ENCODE measurements at places on chromosomes 6 and 20.

GRCh38 chr6:46808806-46809205, 15.6 kb downstream of the MEP1A start:
- no peak for DNase-seq

GRCh38 chr20:61056627-61057442, 195.2 kb upstream of the CDH4 start:
- DNase-seq: peak; percentile 14

GRCh38 chr6:70396163-70396562, 17.1 kb upstream of the FAM135A start:
- no peak for DNase-seq

DNA sequence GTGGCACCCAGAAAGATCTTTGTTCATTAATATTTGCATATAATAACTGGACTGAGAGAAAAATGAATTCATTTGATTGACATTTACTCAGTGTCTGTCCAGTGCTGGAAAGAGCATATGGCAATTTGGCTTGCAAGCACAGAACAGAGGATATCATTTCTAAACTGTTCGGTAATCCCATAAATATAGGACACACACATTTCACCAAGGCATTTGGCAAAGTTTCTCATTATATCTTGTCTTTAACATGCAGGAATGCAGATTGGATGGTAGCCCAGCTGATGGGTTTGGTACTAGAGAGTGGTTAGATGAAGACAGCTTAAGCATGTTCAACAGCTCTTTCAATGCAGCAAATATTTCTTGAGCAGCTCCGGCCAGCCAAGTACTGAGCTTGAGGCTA, 259.2 kb downstream of the PRKN start:
- no peak for DNase-seq

- no peak for DNase-seq
Observed at GRCh38 chr6:99519446-99519845, 4.2 kb upstream of the USP45 start.

DNA sequence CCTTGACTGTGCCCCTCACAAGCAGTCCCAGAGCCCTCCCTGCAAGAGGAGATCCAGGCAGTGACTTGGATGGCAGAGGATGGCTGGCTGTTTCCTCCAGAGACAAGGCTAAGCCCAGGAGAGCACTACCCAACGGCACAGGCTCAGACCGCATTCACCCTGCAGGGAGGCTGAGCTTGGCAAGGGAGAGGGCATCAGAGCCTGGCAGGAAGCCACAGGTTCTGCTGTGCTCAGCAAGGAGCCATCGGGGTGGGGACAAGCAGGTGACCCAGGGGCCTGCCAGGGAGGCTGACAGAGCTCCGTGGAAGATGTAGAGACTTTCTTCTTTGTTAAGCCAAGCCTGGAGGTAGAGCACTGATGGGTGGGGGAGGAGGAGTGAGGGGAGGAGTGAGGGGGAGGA, 159.2 kb upstream of the CST7 start:
- no peak for DNase-seq

DNA sequence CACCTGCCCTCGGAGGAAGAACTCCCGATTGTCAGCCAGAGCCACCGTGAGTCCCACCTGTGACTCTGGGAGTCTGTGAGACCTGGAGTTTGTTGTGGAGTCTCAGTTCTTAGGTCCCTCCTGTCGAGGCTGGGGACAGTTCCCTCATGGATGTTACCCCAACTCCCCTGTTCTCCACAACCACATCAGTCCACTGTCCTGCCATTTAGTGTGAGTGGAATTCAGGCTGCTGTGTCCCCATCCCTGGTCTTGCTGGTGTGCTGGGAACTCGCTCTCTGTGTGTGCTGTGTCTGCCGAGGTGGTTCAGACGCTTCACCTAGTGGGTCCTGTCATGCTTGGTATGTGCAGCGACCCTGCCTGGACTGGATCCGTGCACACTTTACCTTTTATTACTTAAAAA, 163.2 kb downstream of the DTNBP1 start:
- no peak for DNase-seq

DNA sequence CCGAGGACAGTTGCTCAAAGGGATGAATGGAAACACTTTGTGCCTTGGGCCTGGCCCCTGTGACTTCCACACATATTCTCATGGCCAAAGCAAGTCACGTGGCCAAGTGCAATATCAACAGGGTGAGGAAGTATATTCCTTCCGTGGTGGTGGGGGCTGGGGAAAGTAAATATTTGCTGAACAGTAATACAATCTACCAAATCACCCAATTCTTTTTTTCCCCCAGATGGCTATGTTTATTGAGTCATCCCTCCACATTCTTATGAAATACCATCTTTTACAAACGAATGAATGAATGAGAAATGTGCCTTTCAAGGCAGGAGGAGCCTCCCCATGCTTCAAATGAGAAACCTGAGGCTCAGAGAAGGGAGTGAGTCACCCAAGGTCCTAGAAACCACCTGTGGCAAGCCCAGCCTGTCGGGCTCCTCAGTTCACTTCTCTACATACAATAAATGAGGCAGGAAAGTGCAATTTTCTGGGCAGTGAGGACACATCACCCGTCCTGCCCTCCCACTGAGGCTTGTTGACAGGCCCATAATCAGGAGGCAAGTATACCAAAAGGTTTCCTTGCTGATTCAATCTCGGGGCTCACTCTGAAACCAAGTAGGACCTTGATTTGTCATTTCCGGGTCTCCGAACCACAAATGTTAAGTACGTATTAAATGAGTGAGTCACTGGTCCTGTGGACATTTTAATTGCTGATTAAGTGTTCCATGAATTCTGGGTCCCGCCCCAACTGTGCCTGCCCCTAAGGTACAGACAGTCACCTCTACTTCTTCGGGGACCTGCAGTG, 25.3 kb upstream of the TOP1 start:
- peak; percentile 48 for DNase-seq

DNA sequence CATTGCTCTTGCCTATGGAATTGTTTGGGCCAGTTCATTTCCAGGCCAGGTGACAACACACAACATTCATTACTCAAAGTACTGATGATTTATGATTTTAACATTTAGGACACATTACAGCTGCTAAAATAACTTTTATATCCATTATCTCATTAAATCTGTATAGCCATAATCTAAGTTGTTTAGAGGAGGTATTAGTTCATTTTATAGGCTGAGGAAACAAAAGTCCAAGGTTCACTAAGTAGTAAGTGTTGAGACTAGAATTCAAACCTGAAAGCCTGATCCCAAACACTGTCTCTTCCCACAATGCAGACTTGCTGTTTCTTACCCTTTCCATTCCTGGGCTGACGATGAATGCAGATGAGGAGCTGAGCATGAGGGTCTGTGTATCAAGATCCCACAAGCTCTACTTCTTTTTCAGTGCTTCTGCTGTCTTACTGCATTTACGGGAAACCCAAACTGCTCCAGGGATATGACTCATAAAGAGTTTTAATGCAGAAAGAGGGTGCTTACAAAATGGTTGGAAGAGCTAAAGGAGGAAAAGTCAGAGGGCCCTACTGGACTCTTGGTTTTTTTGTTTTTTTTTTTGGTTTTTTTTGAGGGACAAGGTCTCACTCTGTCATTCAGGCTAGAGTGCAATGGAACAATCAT, 17.9 kb downstream of the TENT5A start:
- no peak for DNase-seq

- no peak for DNase-seq
Observed at GRCh38 chr6:169044381-169045230, 209.0 kb downstream of the THBS2 start.

DNA sequence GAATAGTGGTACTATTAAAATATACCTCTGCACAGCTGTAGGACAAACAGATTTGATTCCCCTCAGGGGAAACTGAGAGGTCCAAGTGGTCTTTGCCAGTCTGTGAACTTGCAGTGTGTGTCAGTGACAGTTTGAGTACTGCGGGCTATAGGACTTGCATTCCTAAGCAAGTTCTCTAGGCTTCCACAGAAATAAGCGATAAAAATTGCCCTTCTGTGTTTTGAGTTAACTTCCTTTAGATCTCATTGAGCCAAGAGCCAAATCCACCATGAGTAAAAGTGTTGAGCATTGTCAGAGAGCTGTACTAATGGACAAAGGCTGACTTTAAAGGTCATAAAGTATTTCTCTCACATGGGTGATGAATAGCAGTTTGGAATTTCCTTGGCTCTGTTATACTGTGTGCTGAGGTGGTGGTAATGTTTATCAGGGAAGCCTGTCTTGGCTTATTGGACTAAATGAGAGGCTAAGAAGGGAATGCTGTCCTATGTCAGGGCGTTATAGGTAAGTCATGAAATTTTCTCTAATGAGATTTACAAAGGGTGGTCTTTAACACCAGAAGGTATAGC, 122.6 kb upstream of the MAP3K7 start:
- DNase-seq: no peak
